ENCODE measurements at places on chromosomes 4 and X.

DNA sequence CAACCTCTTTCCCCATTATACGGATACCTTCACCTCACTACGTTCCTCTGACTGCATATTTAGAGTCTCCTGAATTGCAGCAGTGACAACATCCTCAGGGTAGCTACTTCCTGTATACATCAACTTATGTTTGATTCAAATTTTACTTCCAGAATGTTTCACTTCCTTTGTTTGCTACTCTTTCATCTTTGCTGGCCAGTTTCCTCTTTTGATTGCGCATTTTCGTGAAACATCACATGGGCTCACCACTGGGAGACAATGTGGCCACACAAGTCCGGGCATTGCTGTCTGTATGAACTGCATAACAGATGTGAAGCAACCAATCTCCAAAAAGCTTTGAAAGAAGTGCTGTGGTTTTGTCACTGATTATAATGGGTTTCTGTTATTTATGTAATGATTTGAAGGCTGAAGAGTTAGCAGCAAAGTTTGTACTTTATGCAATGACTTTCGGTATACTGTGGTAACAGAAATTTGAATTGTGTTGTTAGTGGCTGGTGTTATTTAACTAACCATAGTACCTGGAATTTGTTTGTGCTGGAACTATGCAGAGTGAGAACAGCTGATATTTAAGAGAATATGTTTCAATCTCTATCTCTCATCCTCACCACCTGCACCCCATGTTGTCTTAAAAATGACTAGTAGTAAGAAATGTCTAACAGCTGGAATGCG is 7.4 kb downstream of the SNCA start:
- DNase-seq, result peak; percentile 82

DNA sequence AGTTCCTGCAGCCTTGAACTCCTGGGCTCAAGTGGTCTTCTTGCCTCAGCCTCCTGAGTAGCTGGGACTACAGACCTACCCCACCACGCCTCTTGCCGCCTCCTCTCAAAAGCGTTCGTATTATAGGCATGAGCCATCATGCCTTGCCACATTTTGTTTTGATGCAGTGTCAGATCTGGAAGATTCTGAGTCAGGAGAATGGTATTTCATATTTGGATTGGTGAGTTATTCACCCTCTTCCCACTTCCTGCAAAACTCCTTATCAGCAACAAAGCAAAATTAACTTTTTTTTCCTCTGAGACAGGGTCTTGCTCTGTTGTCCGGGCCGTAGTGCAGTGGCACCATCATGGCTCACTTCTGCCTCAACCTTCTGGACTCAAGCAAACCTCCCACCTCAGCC is 29.6 kb downstream of the REST start:
- DNase-seq, result no peak

- DNase-seq, result no peak
These were observed 166.5 kb downstream of the DHRSX start for GRCh38 chrX:2334237-2334636.

GRCh38 chr4:109294468-109295020 is 7.9 kb downstream of the COL25A1 start:
- DNase-seq, result no peak

DNA sequence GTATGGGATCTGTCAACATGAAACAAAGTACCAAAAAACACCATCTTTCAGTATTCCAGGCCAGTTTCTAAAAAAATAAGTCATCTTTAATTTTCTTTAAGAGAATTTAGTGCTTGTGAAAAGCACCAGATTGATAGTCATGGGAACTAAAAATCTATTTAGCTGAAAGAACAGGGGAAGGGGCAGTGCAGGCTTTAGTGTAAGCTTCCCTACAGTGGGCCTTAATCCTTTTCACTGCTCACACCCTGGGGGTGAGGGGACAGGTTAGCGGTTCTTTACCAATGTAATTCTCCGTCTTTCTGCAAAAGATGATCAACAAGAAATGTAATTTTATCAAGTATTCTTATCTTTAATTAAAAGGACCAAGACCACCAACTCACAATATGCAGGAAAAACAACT is 47.1 kb downstream of the CHIC2 start:
- DNase-seq, result no peak

- peak; percentile 12 for DNase-seq
These were observed 2.4 kb upstream of the RAB40AL start for GRCh38 chrX:102934624-102935023.

GRCh38 chr4:98318521-98318920 is 57.3 kb downstream of the RAP1GDS1 start:
- no peak for DNase-seq

DNA sequence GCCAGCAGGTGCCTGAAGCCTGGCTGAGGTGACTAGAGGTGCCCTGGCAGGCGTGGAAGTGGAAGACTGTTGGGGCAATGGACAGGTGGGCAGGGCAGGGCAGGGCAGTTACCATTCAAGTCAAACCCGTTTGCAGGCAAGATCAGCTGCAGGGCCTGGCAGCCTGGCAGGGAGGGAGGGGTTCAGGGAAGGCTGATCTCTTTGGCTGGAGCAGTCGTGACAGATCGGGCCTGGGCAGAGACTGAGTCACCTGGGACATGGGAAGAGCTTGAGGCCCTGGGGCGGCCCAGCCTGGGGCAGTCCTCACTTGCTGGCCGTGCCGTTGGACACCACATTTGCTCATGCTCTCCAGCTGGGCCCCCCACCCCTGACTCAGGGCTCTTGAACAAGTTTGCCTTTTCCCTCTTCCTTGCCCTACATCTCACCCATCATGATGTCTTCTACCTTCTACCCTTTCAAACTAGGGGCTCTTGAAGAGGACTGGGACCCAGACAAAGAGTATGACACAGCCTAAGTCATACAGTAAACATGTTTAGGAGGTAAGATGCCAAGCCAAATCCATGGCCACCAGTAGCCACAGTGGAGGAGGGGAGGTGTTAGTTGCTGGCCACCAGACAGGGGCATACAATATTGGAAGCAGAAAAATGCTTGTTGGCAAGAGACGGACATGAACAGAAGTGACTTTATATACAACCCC is 2.0 kb upstream of the ZNF185 start:
- no peak for DNase-seq

DNA sequence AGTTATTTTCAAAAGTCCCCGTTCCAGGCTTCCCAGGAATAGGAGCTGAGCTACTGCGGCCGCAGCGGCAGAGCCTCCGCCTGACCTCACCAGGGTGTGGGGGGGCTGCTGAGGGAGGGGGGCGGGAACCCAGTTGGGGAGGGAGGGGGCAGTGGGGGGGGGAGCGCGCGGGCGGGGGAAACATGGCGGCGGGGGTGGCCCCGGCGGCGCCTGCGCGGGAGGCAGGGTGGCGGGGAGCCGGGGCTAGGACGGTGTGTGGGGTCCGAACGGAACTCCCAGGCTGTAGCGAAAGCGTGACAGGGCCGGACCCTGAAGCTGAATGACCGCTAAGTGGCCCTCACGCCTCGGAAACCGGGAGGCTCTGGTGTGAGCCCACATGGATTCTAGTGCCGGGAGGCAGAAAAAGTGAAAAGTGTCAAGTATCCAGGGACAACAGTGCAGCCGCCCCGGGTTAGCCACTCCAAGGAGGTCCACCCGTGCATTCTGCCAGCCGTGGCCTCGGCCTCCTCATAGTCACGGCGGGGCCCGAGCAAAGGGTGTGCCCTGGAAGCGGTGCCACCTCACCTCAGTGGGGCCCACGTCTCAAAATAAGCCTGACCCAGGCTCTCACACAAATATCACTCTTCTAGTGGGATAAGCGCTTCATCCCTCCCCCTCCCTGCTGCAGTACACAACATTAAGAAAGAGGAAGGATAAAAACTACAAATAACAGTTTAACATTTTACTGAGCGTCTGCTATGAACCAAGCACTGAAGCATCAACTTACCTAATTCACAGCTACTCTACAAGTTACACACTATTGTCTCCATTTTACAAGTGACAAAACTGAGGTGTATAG is at the start of gene KLHL13:
Gene KLHL13 (minus strand): TSS at position 98 of the 838 bp plus-strand sequence. CDS start 88,337 bp downstream, outside the sequence.
- DNase-seq, result peak; percentile 38
